ENCODE measurements at places on chromosomes 4 and X. TPM values are rescaled to one million over a fixed set of nuclear protein-coding genes. Genes with fewer than 3 reads are reported as not detected.

DNA sequence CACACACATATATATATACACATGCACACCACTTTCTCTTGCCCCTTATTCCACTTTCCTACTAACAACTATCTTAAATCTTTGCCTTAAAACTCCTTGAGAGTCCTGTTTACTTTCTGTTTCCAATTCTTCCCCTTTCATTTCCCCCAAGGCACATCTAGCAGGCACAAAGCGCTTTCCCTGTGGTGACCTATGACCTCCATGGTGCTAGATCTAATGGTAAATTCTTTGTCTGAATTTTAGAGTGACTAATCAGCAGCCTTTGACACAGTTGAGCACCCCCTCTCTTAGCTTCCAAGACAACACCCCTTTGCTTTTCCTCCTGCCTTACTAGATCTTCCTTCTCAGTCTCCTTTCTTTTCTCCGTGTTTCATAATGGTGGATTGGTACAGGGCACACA, 236.4 kb upstream of the TTC29 start:
- no peak for DNase-seq

- DNase-seq: no peak
Measured at GRCh38 chr4:38009421-38009820, 49.2 kb downstream of the PTTG2 start.

DNA sequence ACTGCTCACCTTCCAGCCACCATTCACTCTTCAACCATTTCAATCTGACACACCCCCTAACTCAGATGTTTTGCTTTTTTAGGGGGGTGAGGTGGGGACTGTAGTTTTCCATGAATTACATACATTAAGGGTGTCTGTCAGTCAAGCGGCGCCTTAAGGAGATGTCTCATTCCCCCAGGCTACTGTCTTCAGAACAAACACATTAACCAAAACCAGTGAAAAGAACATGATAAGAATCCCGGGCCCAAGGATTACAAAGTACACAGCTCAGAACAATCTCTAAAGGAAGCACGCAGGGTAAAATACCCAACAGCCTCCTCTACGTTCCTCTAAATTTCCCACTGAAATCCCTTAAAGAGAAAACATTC, 62.5 kb upstream of the IRF2 start:
- DNase-seq: no peak

GRCh38 chr4:8556341-8557150, 23.6 kb upstream of the GPR78 start:
- DNase-seq: no peak

Gene SLC25A5
- total RNA-seq: 171 TPM

GRCh38 chr4:152328582-152328981, 207.3 kb downstream of the FBXW7 start:
- DNase-seq: no peak

DNA sequence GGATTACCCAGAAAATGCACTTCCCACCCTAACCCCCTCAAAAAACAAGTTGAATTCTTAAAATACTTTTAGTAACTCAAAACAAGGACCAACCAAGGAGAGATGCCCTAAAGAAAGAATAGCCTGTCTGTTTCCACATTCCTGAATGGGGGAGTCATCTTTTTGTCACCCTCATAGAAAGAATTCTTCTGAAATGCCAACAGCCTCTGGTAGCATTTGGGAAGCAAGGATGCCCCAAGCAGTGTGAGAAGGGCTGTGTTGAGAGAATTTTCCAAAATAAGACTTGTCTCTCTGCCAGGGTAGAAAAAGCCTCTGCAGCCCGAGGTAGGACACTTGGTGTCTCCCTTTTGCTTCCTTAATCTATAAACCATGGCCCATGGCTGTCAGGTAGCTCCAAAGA, 173.1 kb upstream of the VCX3A start:
- DNase-seq: no peak

GRCh38 chr4:96675896-96676295, 836.0 kb downstream of the PDHA2 start:
- DNase-seq: peak; percentile 80

DNA sequence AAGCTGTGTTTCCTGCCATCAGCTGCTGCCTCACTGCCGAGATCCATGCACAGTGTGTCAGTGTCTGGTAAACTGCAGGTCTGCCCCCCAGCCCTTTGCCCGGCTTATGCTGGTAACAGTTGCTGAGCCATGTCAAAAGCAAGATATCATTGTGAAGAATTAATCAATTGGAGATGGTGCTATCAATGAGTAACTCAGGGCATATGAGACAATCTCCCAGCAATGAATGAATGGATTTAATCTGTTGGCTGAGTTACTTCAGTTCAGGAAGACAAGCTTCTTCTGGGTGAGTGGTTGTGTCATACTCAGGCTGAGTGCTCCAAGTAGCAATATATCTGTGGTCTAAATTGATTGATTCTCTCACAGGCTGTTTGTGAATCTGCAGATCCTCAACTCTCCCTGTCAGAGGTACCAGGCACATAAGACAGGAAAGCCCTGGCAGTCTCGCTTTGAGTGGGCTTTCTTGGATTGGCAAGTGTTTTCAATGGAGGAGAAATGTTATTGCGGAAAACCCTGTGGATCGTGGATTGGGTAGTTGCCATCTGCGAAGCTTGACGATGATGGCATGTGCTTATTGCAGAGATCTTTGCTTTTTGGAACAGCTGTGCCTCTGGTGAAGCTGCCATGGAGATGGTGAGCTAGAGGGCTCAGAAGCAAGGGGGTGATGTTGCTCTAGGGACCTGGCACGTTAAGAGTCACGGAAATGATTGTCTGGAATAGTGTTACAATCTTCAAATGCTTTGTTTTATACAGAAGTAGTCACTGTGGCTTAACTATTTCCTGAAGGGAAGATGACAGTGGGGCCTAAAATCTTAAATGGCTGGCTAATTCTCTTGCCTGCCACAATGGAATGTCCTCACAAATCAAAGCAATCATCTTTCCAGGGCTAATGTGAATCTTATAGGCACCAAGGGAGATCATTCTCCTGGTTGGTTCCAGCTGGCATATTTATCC, 147.6 kb upstream of the TBC1D9 start:
- DNase-seq: no peak

DNA sequence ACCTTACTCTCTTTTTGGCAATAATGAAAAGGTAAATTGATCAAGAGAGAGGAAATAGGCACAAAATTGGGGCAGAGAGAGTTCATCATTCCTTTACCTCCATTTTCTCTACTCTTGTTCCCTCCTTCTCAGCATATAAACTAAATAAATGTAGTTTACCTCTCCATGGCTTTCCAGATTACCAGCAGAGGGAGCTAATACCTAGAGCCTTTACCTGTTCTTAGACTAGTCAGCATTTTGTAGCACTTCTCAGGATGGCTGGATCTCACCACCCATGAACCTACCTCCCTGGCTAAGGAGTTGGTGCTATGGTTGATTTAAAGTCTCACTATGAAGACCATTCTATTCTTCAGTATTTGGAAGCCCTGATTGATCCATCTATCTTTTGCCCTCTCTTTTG, 15.7 kb downstream of the OFD1 start:
- DNase-seq: peak; percentile 16

GRCh38 chr4:48197643-48198237, 63.7 kb upstream of the TXK start:
- DNase-seq: no peak

GRCh38 chrX:131812847-131813825, 210.0 kb upstream of the STK26 start:
- DNase-seq: peak; percentile 54

DNA sequence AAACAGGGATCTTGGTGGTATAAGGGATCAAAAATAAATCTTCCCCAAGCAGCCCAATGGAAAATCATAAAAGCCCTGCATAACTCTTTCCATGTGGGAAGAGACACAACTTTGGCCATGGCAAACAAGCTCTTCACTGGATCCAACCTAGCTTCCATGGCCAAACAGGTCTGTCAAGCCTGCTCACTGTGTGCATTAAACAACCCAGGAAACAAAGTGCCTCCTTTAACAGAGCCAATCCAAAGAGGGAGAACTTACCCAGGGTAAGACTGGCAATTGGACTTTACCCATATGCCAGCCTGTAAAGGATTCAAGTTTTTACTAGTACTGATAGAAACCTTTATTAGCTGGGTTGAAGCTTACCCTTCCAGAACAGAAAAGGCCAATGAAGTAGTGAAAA, 7.6 kb upstream of the HERC5 start:
- DNase-seq: no peak

- DNase-seq: no peak
Measured at GRCh38 chr4:86582410-86582809, 11.7 kb upstream of the PTPN13 start.

DNA sequence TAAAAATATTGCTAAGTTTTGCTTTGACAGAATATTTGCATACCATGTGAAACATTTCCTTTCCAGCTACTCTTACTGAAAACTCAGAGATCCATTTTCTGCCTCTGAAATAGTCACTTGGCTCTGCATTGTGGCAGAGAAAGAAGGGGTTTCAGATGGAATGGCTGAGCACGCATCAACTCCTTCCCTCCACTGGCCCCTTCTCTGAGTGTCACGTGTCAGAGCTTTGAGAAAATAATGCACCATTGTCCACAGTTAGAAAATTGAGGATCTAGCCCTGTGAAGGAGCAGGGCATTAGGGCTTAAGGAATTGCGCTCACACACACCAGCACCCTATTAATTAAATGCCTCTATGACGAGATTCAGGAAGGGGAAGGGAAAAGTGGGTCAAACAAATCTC, 78.8 kb upstream of the FAT4 start:
- DNase-seq: no peak

GRCh38 chrX:150028692-150029091, 90.4 kb upstream of the EOLA2 start:
- no peak for DNase-seq

GRCh38 chr4:80144676-80145470, 52.4 kb upstream of the PRDM8 start:
- no peak for DNase-seq

DNA sequence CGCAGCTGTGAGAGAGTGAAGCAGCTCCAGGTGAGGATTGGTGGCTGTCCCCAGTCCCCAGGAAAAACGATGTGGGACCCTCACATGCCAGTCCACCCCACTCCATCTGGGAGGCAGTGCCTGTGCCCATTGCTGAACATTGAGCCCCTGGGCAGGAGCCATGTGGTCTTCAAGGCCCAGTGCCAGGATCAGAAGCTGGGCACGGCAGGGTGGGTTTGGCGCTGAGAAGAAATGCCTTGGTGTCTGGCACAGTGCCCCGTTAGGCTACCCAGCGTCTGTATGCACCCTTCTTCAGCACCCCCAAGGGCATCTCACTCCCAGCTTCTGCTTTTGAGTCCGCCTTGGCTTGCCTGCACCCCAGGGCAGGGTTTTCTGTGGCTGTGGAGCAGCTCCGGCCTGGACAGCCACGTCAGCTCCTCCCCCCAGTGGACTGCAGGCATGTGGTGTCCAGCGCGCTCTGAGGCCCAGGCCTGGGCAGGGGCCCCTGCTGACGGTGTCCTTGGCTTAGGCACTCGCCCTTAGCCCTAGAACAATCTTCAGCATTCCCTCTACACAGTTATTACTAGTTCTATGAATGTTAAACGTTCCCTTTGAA, 28.6 kb downstream of the RGS12 start:
- no peak for DNase-seq

DNA sequence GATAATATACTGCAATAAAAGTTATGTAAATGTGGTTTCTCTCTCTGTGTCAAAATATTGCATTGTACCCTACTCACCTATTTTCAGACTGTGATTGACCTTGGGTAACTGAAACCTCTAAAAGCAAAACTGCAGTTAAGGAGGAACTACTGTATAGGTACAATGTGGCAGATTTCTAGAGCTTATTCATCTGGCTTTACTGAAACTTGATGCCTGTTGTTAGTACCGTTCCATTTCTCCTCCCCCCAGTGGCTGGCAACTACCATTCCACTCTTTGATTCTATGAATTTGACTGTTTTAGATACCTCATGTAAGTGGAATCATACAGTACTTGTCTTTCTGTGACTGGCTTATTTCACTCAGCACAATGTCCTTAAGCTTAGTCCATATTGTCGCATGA, 61.9 kb downstream of the HOPX start:
- peak; percentile 25 for DNase-seq

Gene NWD2
- not detected for total RNA-seq

DNA sequence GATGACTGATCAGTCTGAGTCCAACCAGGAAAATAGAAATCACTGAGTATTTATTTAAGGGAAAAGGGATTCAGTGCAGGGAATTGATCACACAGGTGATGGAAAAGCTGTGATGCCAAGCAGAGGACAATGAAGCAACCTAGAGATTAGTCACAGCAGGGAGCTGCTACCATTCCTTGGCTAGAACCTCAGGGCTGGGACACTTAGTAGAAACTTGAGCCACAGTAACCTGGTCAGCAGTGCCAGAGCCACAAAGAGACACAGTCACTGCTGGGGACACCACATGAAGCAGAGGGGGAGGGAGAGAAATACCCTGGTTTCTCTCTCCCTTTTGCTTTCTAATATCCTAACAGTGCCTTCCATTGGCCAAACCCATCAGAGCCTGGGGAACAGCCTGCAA, 38.7 kb downstream of the RTL9 start:
- no peak for DNase-seq

- no peak for DNase-seq
Measured at GRCh38 chrX:15507005-15507404, 6.4 kb downstream of the BMX start.

DNA sequence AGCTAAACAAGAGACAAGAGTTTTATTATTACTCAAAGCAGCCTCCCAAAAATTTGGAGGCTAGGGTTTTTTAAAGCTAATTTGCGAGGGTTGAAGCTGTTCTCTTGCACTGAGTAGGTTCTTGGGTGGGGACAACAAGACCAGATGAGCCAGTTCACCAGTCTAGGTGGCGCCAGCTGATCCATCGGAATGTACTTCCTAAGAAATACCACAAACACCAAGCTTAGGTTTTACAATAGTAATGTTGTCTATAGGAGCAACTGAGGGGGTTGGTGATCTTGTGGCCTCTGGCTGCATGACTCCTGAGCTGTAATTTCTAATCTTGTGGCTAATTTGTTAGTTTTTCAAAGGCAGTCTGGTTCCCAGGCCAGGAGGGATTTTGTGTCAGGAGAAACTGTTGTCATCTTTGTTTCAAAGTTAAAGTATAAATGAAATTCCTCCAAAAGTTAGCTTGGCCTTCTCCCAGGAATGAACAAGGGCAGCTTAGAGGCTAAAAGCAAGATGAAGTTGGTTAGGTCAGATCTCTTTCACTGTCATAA, 130.6 kb downstream of the SLC7A11 start:
- DNase-seq: peak; percentile 63

Gene ELK1
- total RNA-seq: 33.6 TPM

DNA sequence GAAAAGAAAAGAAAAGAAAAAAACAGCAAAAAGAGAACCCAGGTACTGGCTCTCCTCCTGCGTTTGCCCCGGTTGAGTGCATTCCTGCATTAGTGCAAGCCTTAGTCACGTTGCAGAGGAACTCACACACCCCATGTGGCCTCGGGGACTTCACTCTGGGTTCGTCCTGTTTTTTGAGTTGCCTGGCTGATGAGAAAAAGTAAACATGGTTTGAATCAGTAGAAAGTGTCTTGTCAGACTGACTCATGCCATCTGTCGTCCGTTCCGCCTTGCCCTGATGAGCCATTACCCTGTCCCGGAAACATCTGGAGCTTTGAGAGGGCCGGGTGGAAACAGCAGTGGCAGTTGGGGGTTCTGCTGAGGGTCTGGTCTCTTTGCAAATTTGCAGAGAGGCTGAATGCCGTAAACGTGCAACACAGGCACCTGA, 16.3 kb downstream of the CD99 start:
- peak; percentile 70 for DNase-seq

Gene SYNPO2
- 4.7 TPM for total RNA-seq

Measured in astrocyte (in vitro differentiated cells and primary cell).